Osteocyte (in vitro differentiated cells): ENCODE measurements at places on chromosomes 1 and 21. TPM values are rescaled to one million over a fixed set of nuclear protein-coding genes. Genes with fewer than 3 reads are reported as not detected.

- no peaks in the 10 kb centered on the region for H3K27me3 ChIP-seq
- DNase-seq = no peak
- H3K4me1 ChIP-seq = no peaks in the 10 kb centered on the region
- H3K4me3 ChIP-seq = no peak overlapping the region
These were observed 311.5 kb downstream of the DUSP10 start for GRCh38 chr1:221430152-221430960.

GRCh38 chr1:243483071-243483771, 227.4 kb downstream of the SDCCAG8 start:
- no peak overlapping the region for H3K27ac ChIP-seq
- no peak for DNase-seq
- no peaks in the 10 kb centered on the region for H3K27me3 ChIP-seq
- no peaks in the 10 kb centered on the region for H3K36me3 ChIP-seq
- peak overlapping the region; percentile 60 for H3K4me3 ChIP-seq

- H3K27me3 ChIP-seq = no peaks in the 10 kb centered on the region
- peaks cover 18% of the 10 kb centered on the region for H3K4me1 ChIP-seq
- H3K4me3 ChIP-seq = no peak overlapping the region
- H3K36me3 ChIP-seq = no peaks in the 10 kb centered on the region
- DNase-seq = no peak
These were observed 24.6 kb downstream of the B3GALT5 start for GRCh38 chr21:39637197-39637970.

- no peaks in the 10 kb centered on the region for H3K27me3 ChIP-seq
- H3K4me3 ChIP-seq = no peak overlapping the region
- no peak for DNase-seq
These were observed 6.0 kb downstream of the CYB561D1 start for GRCh38 chr1:109499661-109500536.

DNA sequence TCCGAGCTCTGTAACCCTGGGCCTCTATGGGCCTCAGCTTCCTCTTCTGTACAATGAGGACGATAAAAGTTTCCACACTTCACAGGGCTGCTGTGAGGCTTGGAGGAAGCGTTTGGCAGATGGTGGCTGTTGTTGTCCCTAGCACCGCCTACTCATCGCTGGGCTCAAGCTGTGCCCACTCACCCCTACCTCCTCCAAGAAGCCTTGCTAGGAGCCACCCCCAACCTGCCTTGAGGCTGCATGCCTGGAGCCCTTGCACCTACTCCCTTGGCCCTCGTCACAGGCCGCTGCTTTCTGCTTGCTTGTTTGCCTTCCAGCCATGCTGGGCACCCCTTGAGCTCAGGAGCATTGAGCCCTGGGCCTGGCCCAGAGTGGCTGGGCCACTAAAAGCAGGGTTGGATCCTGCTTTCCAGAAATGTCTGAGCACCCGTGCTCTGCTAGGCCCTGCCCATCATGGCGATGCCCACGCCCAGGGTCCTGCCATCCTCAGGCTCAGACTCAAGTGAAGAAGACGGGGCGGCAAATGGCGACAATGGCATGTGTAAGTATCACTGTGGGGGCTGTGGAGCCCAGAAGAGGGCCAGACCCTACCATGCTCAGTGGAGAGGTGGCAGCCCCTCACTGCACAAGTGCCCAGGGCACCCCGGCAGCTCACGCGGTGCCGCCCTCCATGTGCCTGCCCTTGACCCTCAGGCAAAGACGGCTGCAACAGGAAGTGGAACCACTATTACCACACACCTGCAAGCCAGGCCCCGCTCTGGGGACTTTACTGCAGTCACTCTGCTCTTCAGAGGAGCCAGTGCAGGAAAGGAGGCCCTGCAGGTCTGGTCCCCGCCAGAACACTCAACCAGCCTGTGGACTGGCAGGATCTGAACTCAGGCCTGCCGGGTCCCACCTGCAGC, 9.5 kb downstream of the SH3BGRL3 start:
- peaks cover 17% of the 10 kb centered on the region for H3K4me1 ChIP-seq
- H3K4me3 ChIP-seq = no peak overlapping the region
- H3K36me3 ChIP-seq = peaks cover 1% of the 10 kb centered on the region
- H3K27me3 ChIP-seq = no peaks in the 10 kb centered on the region
- no peak for DNase-seq

DNA sequence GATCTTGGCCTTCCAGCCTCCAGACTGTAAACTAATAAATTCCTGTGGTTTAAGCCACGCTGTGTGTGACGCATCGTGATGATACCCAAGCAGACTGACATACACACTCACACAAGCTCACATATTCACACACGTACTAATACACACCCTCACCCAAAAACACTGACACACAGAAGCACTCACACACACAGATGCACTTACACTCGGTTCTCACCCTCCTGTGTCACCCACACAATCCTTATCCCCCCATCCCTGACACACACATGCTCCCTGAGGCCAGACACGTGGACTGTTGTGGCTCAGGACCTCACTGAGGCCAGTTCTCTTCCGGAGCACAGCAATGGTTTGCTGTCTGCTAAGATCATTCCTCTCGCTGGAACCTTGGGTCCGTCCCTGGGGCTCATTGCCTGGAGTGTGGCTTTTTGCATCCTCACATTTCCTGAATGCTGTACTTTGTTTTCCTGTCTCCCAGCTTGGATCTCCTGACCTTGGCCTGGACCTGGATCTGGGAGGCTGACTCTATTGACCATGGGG, 76.9 kb upstream of the LYST start:
- no peaks in the 10 kb centered on the region for H3K27me3 ChIP-seq
- peak; percentile 65 for DNase-seq
- no peaks in the 10 kb centered on the region for H3K36me3 ChIP-seq
- H3K4me3 ChIP-seq = no peak overlapping the region

DNA sequence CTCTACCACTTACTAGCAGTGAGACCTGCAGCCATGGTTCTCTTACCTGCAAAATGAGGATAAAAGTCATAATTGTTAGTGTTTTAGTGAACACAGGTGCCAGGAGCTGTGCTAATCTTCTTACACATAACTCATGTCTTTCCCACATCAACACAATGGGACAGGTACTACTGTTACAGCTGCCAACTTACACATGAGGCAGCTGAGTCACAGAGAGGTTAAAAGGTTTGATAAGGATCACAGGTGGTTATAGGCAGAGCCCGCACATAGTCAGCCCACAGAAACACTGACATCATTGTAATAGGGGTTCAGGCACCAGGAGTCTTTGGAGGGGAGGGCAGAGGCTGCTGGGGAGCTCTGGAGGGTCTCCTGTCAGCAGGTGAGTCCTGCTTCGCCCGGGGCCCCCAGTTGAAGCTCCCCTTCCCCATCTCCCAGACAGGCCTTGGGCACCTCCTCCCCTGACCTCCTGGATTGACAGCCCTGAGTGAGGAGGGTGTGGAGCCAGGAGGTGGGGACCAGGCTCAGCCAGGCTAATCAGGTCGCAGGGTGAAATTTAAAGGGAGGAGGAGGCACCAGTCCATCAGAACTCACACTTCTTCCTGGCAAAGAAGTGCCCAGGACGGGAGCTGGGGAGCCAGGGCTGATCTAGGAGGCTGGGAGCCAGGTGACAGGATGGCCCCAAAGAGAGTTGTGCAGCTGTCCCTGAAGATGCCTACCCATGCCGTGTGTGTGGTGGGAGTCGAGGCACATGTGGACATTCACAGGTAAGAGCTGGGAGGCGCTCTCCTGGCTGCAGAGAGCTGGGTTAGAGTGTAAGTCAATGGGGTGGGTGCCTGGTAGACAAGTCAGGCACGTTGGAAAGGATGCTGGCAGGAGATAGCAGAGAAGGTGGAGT, at the start of gene PADI1:
PADI1 (plus strand) TSS at position 583 of the 895 bp plus-strand sequence; CDS start at position 673, 90 bp downstream.
- no peaks in the 10 kb centered on the region for H3K27me3 ChIP-seq
- no peak within 1 kb of the TSS for H3K4me3 ChIP-seq
- H3K36me3 ChIP-seq = no peaks in the 10 kb centered on the region
- DNase-seq = no peak
- no peak within 1 kb of the TSS for H3K27ac ChIP-seq
- H3K4me1 ChIP-seq = peaks cover 38% of the 10 kb centered on the region

- H3K27ac ChIP-seq = peak overlapping the region; percentile 46
- DNase-seq = no peak
- peaks cover 7% of the 10 kb centered on the region for H3K36me3 ChIP-seq
These were observed 8.2 kb downstream of the TBX15 start for GRCh38 chr1:118979754-118980575.

DNA sequence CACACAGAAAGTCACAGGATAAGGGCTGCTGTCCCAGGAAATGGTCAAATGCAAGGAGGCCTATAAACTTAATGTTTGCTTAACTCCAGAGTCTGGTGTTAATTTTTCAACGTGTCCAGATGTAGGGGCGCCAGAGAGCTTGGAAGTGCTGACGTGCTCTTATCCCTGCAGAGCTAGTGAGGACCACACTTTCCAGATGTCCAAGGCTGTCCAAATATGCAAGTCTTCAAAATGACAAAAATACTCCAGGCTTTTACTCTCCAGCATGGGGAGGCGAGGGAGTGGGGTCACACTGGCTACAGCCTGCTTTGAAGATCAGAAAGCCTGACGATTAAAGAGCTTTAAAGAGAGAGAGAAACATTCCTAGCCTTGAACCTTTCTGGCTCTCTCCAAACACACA, 57.6 kb downstream of the ABCA4 start:
- H3K27me3 ChIP-seq = no peaks in the 10 kb centered on the region
- peaks cover 63% of the 10 kb centered on the region for H3K4me1 ChIP-seq
- H3K4me3 ChIP-seq = no peak overlapping the region
- no peaks in the 10 kb centered on the region for H3K36me3 ChIP-seq
- no peak for DNase-seq
- peak overlapping the region; percentile 90 for H3K27ac ChIP-seq

DNA sequence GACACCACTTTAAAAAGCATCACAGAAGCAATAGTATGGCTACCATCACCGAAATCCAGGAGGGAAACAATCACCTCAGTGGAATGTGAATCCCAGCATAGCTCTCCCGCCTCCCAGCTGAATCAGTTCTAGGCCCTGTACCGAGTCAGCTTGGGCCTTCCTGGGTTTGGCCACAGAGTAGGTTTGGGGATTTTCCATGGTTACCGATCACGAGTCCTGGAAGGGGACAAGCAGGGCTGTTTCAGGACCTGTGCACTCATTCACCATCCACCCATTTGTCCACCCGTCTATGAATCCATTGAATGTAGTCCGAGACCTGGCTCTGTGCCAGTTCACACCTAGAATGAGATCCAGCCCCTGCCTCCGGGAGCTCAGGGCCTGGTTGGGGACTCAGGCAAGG, 94.2 kb downstream of the ARHGEF10L start:
- no peaks in the 10 kb centered on the region for H3K27me3 ChIP-seq
- peaks cover 41% of the 10 kb centered on the region for H3K36me3 ChIP-seq
- no peak for DNase-seq
- peaks cover 50% of the 10 kb centered on the region for H3K4me1 ChIP-seq

DNA sequence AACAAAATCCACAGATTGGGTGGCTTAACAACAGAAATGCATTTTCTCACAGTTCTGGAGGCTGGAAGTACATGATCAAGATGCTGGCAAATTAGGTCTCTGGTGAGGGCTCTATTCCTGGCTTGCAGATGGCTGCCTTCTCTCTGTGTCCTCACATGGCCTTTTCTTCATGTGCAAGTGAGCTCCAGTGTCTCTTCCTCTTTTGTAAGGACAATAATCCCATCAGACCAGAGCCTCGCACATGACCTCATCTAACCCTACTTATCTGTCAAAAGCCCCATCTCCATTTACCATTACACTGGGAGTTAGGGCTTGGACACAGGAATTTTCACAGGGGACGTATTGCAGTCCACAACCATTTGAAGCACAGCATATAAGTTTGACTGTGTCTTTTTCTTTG, 181.6 kb downstream of the NEGR1 start:
- no peak overlapping the region for H3K4me3 ChIP-seq
- no peaks in the 10 kb centered on the region for H3K27me3 ChIP-seq
- H3K36me3 ChIP-seq = no peaks in the 10 kb centered on the region
- DNase-seq = no peak

- no peaks in the 10 kb centered on the region for H3K4me1 ChIP-seq
- H3K36me3 ChIP-seq = no peaks in the 10 kb centered on the region
- no peak overlapping the region for H3K4me3 ChIP-seq
- no peak for DNase-seq
- no peaks in the 10 kb centered on the region for H3K27me3 ChIP-seq
- H3K27ac ChIP-seq = no peak overlapping the region
These were observed 497.1 kb upstream of the PLXNA2 start for GRCh38 chr1:208741296-208741695.

DNA sequence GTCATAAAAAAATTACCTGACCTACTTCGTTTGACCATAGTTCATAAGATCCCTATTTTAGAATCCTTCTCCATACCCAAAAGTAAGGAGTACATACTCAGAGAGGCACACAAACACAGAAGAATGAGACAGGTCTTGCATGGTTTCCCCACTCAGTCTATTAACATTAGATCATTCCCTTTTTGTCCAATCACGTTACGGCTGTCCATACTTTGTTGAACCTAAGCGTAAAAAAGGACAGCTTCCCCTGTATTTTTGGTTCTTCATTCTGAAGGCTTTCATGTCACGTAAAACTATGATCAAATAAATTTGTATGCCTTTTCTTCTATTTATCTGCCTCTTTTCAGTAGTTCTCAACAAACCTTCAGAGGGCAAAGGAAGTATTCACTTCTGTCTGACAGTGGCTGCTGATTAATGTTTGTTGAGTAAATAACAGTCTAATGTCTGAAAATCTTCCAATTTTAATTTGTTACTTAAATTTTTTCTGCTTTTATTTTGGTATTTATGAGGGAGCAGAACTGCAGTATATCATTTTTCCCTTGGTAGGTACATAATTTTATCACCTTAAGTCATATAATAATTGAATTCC, 16.4 kb downstream of the PKN2 start:
- peaks cover 31% of the 10 kb centered on the region for H3K4me1 ChIP-seq
- H3K27ac ChIP-seq = no peak overlapping the region
- no peak overlapping the region for H3K4me3 ChIP-seq
- H3K27me3 ChIP-seq = no peaks in the 10 kb centered on the region
- DNase-seq = no peak

DNA sequence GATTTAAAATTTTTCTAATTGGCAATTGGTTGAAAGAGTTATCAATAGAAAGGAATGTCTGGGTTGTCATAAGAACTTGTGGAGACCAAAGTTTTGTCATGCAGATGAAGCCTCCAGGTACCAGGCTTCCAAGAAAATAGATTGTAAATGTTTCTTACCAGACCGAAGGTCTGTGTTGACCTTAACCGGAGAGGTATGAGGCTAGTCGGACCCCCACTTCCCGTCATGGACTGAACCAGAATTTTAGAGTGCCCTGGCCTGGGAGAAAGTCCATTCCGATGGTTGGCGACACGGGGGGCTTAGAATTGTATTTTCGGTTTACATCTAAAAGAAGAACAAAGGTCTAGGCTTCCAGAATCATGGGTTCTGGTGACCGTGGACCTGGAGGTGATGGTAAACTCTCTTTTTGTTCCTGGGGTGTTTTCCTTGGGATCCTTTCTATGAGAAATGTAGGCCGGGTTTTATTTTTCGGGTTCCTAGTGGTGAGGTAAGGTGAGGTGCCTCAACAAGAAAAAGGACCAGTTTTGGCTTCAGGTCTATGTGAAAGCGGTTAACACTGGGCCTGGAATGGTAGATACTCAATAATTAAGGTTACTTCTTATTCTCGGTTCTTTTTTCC, 405 bp upstream of the UHMK1 start:
- no peak for DNase-seq
- peaks cover 13% of the 10 kb centered on the region for H3K36me3 ChIP-seq
- peaks cover 16% of the 10 kb centered on the region for H3K27me3 ChIP-seq
- peak overlapping the region; percentile 87 for H3K4me3 ChIP-seq
- H3K4me1 ChIP-seq = peaks cover 24% of the 10 kb centered on the region
- H3K27ac ChIP-seq = peak overlapping the region; percentile 88

Gene VAMP4
- total RNA-seq = 11.4 and 14.5 TPM in 2 replicates

Gene RIPPLY3
- 0.21 and 0.27 TPM in 2 replicates for total RNA-seq

Gene SPATA46
- total RNA-seq = not detected in 2 replicates

Gene FCRL4
- not detected in 2 replicates for total RNA-seq

Gene PRAMEF12
- not detected in 2 replicates for total RNA-seq

Gene SPATA21
- total RNA-seq = not detected in 2 replicates

Gene BCL2L15
- total RNA-seq = 0.81 and 1.6 TPM in 2 replicates
